ENCODE measurements at places on chromosomes 3 and 15.

DNA sequence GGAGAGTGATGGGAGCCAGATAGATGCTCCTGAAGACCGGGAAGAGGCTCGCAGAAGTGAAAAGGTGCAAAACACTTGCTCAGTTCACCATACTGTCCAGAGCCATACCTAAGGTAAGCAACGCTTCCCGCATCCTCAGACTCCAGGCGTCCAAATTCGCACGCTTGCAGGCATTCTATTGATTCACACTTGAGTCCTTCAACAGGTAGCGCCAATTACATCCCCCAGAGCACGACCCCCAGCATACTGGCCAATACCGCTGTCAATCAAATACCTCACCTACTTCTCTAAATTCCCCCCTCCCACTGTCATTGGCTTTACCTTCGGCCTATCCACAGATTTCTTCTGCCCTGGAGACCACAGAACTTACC lies 361 bp upstream of the STXBP5L start:
- DNase-seq: no peak

- DNase-seq: no peak
Observed at GRCh38 chr3:23778446-23778845, 27.3 kb upstream of the UBE2E1 start.

DNA sequence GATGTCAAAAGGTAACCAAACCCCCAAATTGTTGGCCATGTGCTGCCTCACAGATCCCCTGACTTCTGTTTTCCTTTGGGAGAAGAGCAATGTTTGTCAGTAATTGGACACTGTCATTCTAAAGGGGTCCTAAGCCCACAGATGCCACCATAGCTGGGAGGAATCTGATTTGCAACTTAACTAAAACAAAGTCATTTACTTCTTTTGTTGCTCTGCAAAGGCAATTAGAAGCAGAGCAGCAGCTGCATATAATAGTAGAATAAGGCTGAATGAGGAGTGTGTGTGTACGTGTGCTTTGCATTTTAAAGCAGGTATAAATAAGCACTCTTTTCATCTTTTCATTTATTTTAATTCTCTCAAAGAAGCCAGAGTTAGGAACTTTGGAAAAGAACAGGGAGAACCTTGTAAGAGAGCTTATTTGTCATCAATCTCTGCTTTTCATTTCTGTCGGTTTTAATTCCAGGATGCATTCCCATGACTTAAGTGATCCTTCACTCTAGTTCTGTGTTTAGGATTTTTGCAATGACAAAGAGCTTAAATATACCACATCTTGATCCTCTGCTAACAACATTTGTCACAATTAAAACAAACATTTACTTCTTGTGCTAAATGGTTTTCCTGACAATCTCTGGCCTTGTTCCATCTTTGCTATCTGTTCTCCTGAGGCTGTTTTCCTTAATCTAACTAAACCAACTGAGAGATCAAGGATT lies 530.2 kb upstream of the CBLB start:
- DNase-seq: no peak

- DNase-seq: no peak
Observed at GRCh38 chr3:13638927-13639326, 90.0 kb downstream of the FBLN2 start.

DNA sequence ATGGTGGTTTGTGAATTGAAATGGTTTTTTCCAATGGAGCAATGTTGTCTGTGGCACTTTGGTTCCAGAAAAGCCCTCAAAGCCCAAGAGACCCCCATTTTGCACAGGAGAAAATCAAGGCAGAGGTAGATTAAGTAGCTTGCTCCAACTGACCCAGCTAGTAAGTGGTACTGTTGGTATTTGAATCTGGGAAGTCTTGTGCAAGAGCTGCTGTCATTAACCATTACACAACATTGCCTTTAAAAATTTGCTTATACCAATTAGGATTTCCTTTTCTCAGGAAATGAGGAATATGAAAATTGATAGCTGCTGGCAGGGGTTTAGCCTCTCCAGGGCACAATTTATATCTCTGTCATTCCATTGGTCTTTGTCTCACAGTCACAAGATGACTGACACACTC lies 102.4 kb upstream of the UBE3A start:
- DNase-seq: no peak

DNA sequence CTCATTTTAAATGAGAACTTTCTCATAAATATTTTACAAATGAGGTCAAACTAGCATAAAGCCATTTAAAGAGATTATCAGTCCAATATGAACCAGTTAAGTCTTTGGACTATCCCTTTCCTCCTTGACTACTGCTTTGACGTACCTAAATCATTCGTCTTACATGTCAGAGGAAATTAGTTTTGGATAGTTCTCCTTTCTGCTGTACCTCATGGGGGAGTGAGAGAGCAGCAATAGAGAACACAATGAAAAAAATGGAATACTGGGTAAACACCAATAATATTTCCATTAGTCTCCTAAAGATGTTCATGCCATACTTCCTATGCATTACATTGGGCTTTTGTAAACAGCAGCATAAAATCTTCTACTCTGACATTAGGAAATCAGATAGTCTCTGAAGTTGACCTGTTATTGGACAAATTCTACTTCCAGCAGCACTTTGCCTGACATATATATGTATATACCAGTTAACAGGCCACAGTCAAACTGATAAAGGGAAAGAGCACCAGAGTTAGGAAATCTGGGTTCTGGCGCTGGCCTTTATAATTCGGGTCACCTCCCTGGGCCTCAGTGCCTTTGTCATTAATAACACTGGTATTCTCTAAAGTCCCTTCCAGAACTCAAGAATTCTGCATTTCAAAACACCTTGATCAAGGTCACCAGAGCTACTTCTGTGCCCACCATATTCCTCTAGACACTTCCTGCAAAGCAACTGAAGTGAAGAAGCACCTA lies 26.8 kb downstream of the TIMMDC1 start:
- no peak for DNase-seq

- DNase-seq: no peak
Observed at GRCh38 chr3:189871418-189871817, 240.2 kb downstream of the TP63 start.

All from HuH-7 (cell line).